Ascending aorta (tissue), 2 donors: ENCODE measurements at places on chromosomes 5 and 9. TPM values are rescaled to one million over a fixed set of nuclear protein-coding genes. Genes with fewer than 3 reads are reported as not detected.

- H3K27me3 ChIP-seq = no peaks in the 10 kb centered on the region
- no peaks in the 10 kb centered on the region for H3K4me1 ChIP-seq
- peaks cover 38% of the 10 kb centered on the region for H3K36me3 ChIP-seq
- no peak overlapping the region for H3K4me3 ChIP-seq
These were observed 63.1 kb downstream of the CHD1 start for GRCh38 chr5:98865690-98866089.

DNA sequence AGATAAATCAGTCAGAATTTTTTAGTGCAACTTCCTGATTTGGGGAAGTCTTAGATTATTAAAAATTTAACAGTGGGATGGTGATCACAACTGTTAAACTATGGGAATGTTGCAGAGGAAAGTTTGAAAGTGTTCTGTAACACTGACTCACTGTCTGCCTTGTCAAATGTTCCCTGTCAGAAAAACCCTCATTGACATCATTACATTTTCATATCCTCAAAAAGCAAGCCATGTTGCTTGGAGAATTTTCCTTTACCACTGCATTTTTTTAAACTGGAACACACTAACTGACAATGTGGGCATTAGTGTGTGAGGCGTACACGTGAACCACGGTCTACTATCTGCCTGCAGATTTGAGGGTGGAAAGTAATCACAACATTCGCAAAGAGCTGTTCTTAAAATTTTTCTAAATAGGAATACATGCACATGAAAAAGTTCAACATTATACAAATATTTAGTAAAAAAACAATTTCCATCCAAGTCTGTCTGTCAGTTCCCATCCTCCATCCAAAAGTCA lies 28.6 kb upstream of the IL7R start:
- H3K27me3 ChIP-seq = no peaks in the 10 kb centered on the region
- no peaks in the 10 kb centered on the region for H3K36me3 ChIP-seq
- no peak overlapping the region for H3K4me3 ChIP-seq
- no peak for DNase-seq
- no peaks in the 10 kb centered on the region for H3K4me1 ChIP-seq
- H3K27ac ChIP-seq = no peak overlapping the region

GRCh38 chr5:422323-423232 lies 20.4 kb upstream of the EXOC3 start:
- no peaks in the 10 kb centered on the region for H3K36me3 ChIP-seq
- no peaks in the 10 kb centered on the region for H3K27me3 ChIP-seq
- no peak overlapping the region for H3K4me3 ChIP-seq
- DNase-seq = peak; percentile 44

GRCh38 chr5:116176121-116176520 lies 91.3 kb downstream of the COMMD10 start:
- H3K27ac ChIP-seq = no peak overlapping the region
- no peaks in the 10 kb centered on the region for H3K36me3 ChIP-seq
- no peaks in the 10 kb centered on the region for H3K27me3 ChIP-seq
- no peak overlapping the region for H3K4me3 ChIP-seq
- H3K4me1 ChIP-seq = no peaks in the 10 kb centered on the region
- DNase-seq = no peak

- H3K4me1 ChIP-seq = peaks cover 4% of the 10 kb centered on the region
- H3K36me3 ChIP-seq = no peaks in the 10 kb centered on the region
- H3K27me3 ChIP-seq = no peaks in the 10 kb centered on the region
- no peak for DNase-seq
These were observed 60.7 kb downstream of the MAT2B start for GRCh38 chr5:163565931-163566608.

- DNase-seq = no peak
- no peak overlapping the region for H3K27ac ChIP-seq
- H3K27me3 ChIP-seq = no peaks in the 10 kb centered on the region
- no peaks in the 10 kb centered on the region for H3K36me3 ChIP-seq
These were observed 94.4 kb downstream of the GLDC start for GRCh38 chr9:6551136-6551535.

- H3K27me3 ChIP-seq = no peaks in the 10 kb centered on the region
- no peaks in the 10 kb centered on the region for H3K36me3 ChIP-seq
- H3K4me1 ChIP-seq = no peaks in the 10 kb centered on the region
- no peak overlapping the region for H3K27ac ChIP-seq
- H3K4me3 ChIP-seq = no peak overlapping the region
- DNase-seq = no peak
These were observed 311.6 kb downstream of the ISL1 start for GRCh38 chr5:51694826-51695225.

DNA sequence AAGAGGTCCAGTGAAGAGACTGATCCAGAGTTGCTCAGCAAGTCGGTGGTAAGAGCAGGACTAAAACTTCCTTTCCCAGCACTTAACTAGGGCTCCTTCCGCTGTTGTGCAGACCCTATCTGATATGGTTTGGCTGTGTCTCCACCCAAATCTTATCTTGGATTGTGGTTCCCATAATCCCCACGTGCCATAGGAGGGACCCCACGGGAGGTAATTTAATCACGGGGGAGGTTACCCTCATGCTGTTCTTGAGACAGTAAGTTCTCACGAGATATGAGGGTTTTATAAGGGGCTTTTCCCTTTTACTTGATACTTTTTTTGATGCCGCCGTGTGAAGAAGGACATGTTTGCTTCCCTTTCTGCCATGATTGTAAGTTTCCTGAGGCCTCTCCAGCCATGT lies 221.9 kb upstream of the GLRA1 start:
- no peaks in the 10 kb centered on the region for H3K36me3 ChIP-seq
- no peak for DNase-seq
- no peak overlapping the region for H3K27ac ChIP-seq
- H3K27me3 ChIP-seq = no peaks in the 10 kb centered on the region

DNA sequence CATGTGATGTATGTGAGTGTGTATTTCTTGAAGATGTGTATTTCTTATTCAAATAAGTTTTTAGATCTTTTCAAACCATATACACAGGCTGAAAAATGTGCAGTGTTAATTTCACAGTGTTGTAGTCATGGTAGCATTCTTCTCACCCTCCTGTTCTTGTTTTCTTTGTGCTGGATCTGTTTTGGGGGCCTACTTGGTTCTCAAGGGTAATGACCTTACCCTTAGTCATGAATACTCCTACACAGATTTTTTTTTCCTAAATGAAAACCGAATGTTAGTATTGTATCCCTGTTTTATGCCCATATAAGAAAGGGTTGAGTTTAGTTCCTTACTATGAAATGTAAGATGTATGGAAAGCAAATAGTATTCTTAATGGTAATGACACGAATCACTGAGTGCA lies 88.0 kb downstream of the SLC44A1 start:
- H3K27me3 ChIP-seq = no peaks in the 10 kb centered on the region
- peaks cover 8% of the 10 kb centered on the region for H3K36me3 ChIP-seq
- no peak for DNase-seq
- no peak overlapping the region for H3K27ac ChIP-seq
- H3K4me1 ChIP-seq = no peaks in the 10 kb centered on the region
- H3K4me3 ChIP-seq = no peak overlapping the region

The MATR3 gene
- 58.8 TPM for total RNA-seq

The SLC1A3 gene
- 3.0 TPM for total RNA-seq

DNA sequence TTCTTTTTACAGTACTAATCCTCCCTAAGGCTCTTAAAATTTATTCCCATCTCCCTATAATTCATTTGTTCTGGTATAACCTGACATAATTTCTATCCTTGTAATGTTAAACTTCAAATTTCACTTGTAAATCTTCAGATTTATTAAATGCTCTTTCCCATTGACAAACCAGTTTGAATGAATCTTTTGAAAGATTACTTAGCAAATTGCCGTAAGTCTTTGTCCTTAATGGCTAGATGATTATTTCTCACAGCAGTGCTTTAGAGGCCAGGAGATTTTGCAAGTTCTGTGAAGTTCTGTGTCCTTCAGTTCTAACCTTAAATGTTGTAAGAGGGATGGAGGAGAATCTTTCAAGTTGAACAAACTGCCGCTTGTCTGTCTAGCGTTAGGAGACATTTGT lies 4.2 kb downstream of the SLC44A1 start:
- no peak for DNase-seq
- H3K4me1 ChIP-seq = peaks cover 13% of the 10 kb centered on the region
- no peak overlapping the region for H3K4me3 ChIP-seq
- H3K36me3 ChIP-seq = no peaks in the 10 kb centered on the region

The ARID3C gene
- total RNA-seq = not detected

- DNase-seq = no peak
- no peak overlapping the region for H3K27ac ChIP-seq
- H3K4me1 ChIP-seq = peaks cover 12% of the 10 kb centered on the region
- no peaks in the 10 kb centered on the region for H3K27me3 ChIP-seq
- peaks cover 16% of the 10 kb centered on the region for H3K36me3 ChIP-seq
These were observed 50.3 kb downstream of the SAR1B start for GRCh38 chr5:134582281-134582680.

GRCh38 chr5:143986516-143987212 lies 174.7 kb downstream of the HMHB1 start:
- no peaks in the 10 kb centered on the region for H3K27me3 ChIP-seq
- no peaks in the 10 kb centered on the region for H3K4me1 ChIP-seq
- no peak for DNase-seq
- H3K36me3 ChIP-seq = no peaks in the 10 kb centered on the region
- H3K4me3 ChIP-seq = no peak overlapping the region

GRCh38 chr5:40507095-40507494 lies 172.6 kb upstream of the PTGER4 start:
- no peak overlapping the region for H3K4me3 ChIP-seq

The ADRA1B gene
- total RNA-seq = 20.6 TPM

The TRAF2 gene
- total RNA-seq = 4.4 TPM

The PWWP2A gene
- total RNA-seq = 43.4 TPM

- H3K4me1 ChIP-seq = no peaks in the 10 kb centered on the region
- no peaks in the 10 kb centered on the region for H3K27me3 ChIP-seq
- H3K27ac ChIP-seq = no peak overlapping the region
- no peak overlapping the region for H3K4me3 ChIP-seq
These were observed 114.8 kb downstream of the MSX2 start for GRCh38 chr5:174839196-174839595.

DNA sequence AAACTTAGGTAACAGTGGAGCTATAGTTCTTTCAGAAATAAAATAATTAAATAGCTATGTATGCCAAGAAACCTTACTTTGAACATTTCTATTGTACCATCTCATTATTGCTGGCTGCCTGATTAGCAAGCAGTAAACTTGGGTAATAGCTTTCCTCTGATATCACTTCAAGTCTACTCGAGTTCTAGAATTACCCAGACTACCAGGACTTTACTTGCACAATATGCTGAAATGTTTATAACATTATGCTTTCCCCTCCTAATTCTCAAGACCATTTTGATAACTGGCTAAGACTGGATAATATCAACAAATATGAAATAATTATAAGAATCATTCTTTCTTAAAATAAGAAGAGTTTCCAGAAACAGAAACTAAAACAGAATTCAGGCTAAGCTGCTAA lies 512.6 kb downstream of the RAB3C start:
- no peaks in the 10 kb centered on the region for H3K36me3 ChIP-seq
- no peak for DNase-seq
- no peaks in the 10 kb centered on the region for H3K4me1 ChIP-seq
- no peaks in the 10 kb centered on the region for H3K27me3 ChIP-seq
- H3K4me3 ChIP-seq = no peak overlapping the region

GRCh38 chr9:81305561-81306182 lies 383.7 kb downstream of the TLE1 start:
- H3K27me3 ChIP-seq = no peaks in the 10 kb centered on the region
- H3K4me3 ChIP-seq = no peak overlapping the region
- no peak for DNase-seq
- no peaks in the 10 kb centered on the region for H3K4me1 ChIP-seq
- no peak overlapping the region for H3K27ac ChIP-seq

The NIM1K gene
- total RNA-seq = not detected

DNA sequence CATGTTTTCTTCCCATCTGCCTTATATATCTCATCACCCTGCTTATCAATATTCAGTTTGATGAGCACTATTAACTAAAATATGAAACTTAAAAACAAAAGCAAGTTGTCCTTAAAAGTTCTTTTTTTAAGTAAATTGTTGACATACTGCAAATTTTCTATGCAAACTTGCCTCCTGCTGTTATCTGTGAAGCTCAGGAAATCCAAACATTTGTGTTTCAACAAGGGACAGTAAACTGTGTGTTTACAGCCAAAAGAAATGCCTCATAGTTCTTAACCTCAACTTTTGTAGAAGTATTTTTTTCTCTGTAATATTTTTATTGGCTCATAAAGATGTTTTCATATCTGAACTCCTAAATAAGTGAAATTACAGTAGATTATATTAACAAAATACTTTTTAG lies 7.7 kb upstream of the TTC23L start:
- peak overlapping the region; percentile 67 for H3K27ac ChIP-seq
- no peak for DNase-seq
- no peaks in the 10 kb centered on the region for H3K27me3 ChIP-seq

DNA sequence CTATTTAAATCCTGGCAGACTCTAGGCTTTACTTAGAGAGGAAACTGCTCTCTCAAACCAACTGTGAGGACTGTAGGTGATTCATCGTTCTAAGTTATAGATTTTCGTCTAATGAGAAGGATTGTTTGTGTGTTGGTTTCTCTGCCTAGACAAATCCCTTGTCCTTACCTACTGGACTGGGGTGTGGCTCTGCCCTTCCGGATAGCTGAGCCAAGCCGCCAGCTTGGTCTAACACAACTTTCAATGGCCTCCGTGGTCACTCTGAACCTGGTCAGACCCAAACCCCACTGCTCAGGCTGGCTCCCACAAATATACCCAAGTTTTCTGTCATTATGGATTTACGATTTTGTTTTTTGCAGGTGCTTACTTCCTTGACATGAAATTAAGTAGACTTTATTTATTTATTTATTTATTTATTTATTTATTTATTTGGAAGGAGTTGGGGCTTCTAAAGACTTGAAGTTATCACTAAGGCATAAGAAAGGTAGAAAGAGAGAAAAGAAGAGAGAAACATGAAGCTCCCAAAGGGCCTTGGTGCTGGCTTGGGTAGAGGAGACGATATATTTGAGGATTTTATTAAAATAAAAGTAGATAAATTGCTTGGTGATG lies 19.0 kb downstream of the CARTPT start:
- no peaks in the 10 kb centered on the region for H3K4me1 ChIP-seq
- no peaks in the 10 kb centered on the region for H3K36me3 ChIP-seq
- DNase-seq = no peak
- H3K27me3 ChIP-seq = no peaks in the 10 kb centered on the region
- H3K4me3 ChIP-seq = no peak overlapping the region

DNA sequence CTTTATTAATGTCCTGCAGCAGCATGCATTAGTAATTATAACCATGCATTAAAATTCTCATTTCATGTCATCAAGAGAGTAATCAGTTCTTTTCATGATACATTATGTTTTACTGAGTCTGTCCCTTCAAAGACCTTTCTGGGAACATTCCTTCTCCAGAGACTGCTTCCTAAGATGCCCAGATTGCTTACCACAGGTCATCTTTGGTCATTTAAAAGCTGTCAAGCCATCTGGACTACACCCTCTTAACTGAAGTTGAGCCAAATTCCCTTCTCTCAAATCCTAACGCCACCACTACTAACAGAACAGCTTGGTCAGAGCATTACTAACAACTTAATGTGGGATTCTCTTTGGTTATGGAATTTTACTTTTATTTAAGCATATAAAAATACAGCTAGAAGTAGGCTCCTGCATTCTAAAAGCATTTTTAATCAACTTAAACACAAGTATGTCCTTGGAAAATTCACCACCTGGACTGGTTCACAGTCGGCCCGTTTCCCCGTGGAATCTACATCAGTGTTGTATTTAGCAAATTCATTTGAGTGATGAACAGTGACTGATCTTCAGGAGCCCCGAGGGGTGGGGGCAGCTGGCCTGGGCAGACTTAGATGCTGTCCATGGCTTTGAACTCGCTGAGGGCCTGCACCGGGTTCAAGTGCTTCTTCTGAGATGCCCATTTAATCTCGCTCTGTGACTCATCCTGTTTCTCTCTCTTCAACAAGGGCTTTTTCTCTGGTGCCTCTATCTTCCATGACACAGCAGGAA lies 92.8 kb upstream of the CCDC112 start:
- no peak overlapping the region for H3K27ac ChIP-seq
- no peaks in the 10 kb centered on the region for H3K27me3 ChIP-seq
- no peak for DNase-seq
- no peak overlapping the region for H3K4me3 ChIP-seq
- no peaks in the 10 kb centered on the region for H3K4me1 ChIP-seq
- no peaks in the 10 kb centered on the region for H3K36me3 ChIP-seq
